ENCODE measurements at places on chromosomes 7 and 10.

DNA sequence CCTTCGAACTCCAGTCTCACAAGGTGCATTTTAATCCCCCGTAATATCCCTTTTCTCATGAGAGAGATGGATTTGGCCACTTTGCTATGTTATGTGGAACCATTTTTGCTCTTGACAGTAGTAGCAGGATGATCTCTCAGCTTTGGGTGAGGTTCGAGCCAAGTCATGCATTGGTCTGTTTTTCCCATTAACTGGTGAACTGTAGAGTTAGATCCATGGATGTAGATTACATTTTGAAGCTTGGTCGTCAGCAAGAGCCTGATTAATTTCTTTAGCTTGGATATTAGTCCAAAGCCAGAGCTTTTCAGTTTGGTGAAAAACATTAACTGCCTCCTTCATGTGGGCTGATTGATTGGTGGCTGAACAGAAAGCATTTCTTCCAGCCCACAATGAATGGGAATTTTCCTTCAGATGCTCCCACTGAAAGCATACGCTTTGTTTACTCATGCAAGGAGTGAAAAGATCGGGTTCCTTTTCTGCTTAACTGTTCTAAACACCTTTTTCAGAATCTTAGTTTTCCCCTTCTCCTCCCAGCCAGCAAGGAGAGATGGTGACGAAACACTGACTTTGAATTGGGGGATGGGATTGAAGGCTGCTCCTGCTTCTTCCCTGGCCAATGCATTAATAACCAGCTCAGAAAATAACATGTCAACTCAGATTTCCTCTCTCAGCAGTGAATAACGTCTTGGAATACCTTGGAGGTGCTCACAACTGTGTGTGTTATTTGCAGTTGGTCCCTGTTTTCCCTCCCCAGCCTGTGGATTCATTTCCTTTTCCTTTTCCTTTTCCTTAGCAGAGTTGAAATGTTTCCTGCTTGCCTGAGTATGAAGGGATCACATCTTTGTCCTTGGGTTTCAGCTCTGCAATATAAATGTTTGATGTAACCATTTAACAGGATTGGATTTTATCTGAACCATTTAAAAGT lies 351.8 kb upstream of the FZD8 start:
- peak; percentile 87 for DNase-seq
- no peak overlapping the region for H3K27ac ChIP-seq
- H3K4me1 ChIP-seq = peaks cover 3% of the 10 kb centered on the region
- H3K36me3 ChIP-seq = no peaks in the 10 kb centered on the region
- no peaks in the 10 kb centered on the region for H3K27me3 ChIP-seq
- no peak overlapping the region for H3K4me3 ChIP-seq

DNA sequence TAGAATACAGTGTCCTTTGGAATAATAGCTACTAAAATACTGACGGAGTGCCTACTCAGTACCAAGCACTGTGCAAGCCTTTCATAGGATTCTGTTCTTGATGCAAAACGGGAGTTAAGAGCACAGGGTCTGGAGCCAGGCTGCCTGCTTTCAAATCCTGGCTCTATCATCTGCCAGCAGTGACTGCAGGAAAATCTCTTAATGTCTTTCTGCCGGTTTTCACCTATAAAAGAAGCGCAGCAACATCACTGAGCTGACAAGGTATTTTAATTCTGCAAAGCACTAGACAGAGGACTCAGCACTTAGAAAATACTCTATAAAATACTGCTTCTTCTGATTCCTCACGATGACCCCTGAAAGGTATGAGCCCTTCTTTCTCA lies 659 bp downstream of the FIGNL1 start:
- peak overlapping the region; percentile 87 for H3K4me3 ChIP-seq
- H3K27me3 ChIP-seq = no peaks in the 10 kb centered on the region
- peaks cover 18% of the 10 kb centered on the region for H3K36me3 ChIP-seq
- H3K4me1 ChIP-seq = peaks cover 9% of the 10 kb centered on the region
- no peak overlapping the region for H3K27ac ChIP-seq

- H3K36me3 ChIP-seq = peaks cover 2% of the 10 kb centered on the region
- no peak overlapping the region for H3K4me3 ChIP-seq
- H3K4me1 ChIP-seq = peaks cover 10% of the 10 kb centered on the region
- no peak overlapping the region for H3K27ac ChIP-seq
Observed at GRCh38 chr7:55475855-55476803, 96.2 kb downstream of the VOPP1 start.

- H3K27ac ChIP-seq = no peak overlapping the region
- H3K36me3 ChIP-seq = no peaks in the 10 kb centered on the region
- H3K4me1 ChIP-seq = peaks cover 9% of the 10 kb centered on the region
- no peak for DNase-seq
Observed at GRCh38 chr7:73770860-73771670, 995 bp upstream of the CLDN3 start.

DNA sequence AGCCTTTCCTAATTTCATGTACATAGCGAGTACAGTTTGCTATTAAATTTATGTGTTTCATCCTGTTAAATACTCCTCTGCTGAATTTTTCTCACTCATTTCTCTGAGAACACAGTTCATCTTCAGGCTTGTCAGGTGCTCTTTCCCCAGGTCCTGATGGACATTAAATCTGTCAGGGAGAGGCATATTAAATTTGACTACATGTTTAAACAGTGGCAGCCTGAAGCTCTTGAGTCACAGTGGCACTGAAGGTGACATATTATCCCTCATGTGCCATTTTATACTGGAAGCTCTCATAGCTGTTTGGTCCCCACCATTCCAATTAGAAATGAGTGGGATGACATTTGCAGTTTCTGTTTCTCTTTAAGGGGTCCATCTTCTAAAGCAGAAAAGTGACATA lies 1089.6 kb upstream of the SORCS1 start:
- no peak for DNase-seq
- H3K27ac ChIP-seq = no peak overlapping the region
- no peaks in the 10 kb centered on the region for H3K36me3 ChIP-seq

- H3K36me3 ChIP-seq = no peaks in the 10 kb centered on the region
- peaks cover 11% of the 10 kb centered on the region for H3K27me3 ChIP-seq
- peaks cover 3% of the 10 kb centered on the region for H3K4me1 ChIP-seq
- no peak overlapping the region for H3K4me3 ChIP-seq
- DNase-seq = no peak
Observed at GRCh38 chr10:123862421-123863182, 29.0 kb downstream of the CPXM2 start.

All from muscle of leg (tissue), 16 donors.